ENCODE measurements at places on chromosomes 4 and X.

DNA sequence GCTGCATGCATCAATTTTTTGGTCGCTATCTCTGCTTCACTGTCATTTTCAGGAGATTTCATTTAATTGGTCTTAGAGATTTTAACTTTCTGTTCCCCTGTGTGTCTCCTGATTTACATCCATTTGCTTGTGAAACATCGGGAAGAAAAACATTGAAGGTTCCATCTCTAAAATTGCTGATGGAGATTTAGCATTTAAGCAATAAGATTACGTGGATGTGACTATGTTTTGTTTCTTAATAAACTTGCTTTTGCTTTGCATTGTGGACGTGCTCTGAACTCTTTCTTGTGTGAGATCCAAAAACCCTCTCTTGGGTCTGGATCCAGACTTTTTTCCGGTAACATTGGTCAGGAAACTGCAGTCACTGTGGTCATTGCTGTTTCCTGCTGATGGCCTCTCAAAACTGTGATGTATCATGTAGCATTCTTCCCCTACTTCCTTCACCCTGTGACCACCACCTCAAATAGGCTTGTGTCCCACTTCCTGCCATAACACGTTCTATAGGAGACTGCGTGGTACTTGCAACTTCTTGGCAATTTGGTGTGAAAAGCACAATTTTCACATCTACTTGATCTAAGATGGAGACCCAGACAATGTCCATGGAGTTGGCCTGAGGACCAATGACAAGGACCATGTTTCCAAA lies 4.9 kb downstream of the CXCL2 start:
- DNase-seq: no peak

GRCh38 chrX:133836561-133836960 lies 148.8 kb downstream of the GPC3 start:
- no peak for DNase-seq

- no peak for DNase-seq
These were observed 75.0 kb downstream of the NBDY start for GRCh38 chrX:56803850-56804681.

DNA sequence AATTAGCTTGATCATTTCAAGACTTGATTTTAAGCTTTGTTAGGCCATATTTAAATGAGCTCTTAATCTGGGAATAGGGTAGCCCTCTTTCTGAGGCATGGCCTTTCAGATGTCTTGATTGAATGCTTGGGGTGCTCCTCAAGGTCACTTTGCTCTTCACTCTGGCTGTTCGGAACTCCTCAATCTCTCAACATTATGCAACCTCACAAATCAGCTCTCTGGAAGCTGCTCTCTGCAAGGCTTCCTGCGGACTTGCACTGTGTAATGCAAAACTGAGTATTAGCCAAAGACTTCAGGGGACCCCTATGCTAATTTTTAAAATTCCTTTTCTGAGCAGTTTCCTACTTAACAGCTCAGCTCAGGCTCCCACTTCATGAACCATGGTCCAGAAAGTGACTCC lies 398.3 kb downstream of the PRDM5 start:
- DNase-seq: no peak

DNA sequence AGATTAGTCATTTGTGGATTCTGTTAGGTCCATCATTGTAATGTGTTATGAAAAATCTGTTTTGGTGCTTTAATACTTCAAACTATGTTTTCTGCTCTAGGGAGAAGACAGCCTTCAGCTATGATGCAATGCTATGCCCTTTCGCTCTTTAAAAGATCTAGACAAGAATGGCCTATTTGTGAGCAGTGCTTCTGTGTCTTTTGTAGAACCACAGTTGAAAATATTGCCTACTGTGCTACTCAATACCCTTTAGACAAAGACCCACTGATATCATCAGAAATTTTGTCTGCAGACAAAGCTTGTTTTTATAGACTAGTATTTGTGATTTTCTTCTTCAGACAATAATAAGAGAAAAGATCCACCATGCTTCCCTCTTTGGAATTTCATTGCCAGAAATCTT lies 44.6 kb upstream of the SLITRK2 start:
- DNase-seq: no peak

DNA sequence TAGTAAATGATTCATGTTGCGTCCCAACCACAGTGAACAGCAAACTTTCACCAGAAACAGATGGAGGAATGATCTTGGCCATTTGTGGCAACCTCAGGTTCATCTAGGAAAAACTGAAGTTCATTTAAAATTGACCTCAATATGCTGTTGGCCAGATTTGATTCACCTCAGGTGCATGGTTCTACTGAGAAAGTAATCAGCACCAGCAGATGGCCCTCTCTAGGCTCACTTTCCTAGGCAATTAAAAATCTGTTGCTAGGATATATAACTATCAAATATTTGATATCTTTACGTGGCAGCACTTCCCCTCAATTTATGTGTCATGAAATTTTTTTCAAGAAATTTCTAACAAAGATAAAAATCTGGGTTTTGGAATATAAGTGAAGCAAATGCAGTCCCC lies 344.7 kb downstream of the GALNTL6 start:
- no peak for DNase-seq

DNA sequence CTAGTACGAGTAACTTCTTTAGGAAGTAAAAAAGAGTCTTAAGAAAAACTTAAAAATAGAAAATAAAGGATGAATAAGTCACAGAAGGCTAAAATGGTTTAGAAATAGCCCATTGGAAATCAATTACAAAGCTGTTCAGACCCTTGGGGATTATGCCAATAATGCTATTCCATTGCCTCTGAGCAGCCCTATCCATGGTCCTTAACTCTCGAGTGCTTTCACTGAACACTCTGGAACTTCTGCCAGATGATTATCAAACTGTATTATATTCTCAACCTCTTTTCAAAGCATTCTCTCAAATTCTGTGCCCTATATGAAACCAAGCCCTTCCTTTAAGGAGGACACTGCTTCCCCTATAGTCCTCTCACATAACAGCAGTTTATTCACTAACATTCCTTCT lies 17.0 kb downstream of the SLC9B1 start:
- DNase-seq: no peak

- no peak for DNase-seq
These were observed 118.6 kb upstream of the FTHL17 start for GRCh38 chrX:31190221-31190975.

DNA sequence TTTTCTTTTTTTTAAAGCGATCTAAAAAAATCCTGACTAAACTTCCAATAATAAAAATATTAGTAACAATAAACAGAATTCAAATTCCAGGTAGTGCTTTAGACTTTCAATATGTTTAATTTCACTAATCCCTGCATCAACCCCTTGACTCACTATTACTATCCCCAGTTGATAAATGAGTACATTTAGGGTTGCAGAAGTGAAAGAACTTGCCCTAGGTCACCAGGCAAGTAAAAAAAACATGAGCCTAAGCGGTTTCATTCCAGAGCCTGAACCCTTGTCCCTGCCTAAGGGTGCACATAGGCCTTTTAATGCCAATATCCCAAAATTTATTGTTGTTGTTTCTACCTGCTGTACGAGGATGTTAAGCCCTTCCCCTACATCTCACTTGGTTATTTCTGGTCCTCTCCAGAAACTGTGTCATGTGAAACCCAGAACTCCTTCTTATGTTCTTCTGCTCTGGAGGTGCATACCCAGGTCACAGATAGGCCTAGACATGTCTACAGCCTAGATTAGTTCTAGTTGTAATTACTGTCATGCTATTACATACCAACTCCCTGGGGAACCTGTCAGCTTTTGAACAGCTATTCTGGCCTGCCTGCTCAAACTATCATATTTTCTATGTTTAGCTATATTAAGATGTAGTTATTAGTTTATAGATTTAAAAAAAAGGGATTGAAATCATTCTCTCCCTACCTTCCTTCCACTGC lies 244.5 kb upstream of the PITX2 start:
- DNase-seq: no peak

- no peak for DNase-seq
These were observed 41.8 kb downstream of the RPS6KA3 start for GRCh38 chrX:20224814-20225487.

- DNase-seq: no peak
These were observed 571.1 kb downstream of the PCDH7 start for GRCh38 chr4:31291238-31291637.

- peak; percentile 30 for DNase-seq
These were observed 121.6 kb downstream of the RASL11B start for GRCh38 chr4:52983563-52984303.

DNA sequence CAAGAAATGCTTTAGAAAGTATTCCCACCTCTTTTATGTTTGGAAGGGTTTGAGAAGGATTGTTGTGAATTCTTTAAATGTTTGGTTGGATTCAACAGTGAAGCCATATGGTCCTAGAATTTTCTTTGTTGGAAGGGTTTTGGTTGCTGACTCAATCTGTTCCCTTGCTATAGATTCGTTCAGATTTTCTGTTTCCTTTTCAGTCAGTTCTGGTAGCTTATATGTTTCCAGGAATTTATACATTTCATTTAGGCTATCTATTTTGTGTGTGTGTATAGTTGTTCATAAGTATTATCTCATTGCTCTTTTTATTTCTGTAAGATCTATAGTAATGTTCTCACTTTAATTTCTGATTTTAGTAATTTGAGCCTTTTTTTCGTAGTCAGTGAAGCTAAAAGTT lies 114.4 kb downstream of the MSN start:
- DNase-seq: no peak

DNA sequence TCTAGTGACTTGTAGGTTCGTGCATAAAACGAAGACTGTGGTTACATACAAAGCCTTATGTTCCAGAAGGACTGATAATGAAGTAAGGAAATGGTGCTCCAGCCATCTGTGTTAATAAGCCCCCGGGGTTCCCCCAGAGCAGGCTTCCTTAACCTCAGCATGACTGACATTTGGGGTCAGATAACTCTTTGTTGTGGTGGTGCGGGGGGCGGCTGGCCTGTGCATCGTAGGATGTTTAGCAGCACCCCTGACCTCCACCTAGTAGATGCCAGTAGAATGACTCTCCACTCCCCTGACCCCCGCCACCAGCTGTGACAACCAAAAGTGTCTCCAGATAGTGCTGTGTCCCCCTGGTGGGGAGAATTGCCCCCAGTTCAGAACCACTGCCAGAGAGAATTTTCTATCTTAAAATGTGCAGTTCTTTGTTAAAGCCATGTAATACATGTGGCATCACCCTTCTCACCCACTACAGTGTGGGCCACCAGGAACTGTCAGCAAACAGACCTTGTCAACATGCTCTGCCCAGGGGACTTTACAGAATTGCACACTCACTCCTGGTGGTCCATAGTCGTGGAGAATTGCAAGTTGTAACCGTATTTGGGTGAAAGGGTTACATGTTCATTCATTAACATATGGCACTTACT lies 7.5 kb downstream of the SH3KBP1 start:
- DNase-seq: no peak

- no peak for DNase-seq
These were observed 10.7 kb upstream of the TRO start for GRCh38 chrX:54909941-54910340.

DNA sequence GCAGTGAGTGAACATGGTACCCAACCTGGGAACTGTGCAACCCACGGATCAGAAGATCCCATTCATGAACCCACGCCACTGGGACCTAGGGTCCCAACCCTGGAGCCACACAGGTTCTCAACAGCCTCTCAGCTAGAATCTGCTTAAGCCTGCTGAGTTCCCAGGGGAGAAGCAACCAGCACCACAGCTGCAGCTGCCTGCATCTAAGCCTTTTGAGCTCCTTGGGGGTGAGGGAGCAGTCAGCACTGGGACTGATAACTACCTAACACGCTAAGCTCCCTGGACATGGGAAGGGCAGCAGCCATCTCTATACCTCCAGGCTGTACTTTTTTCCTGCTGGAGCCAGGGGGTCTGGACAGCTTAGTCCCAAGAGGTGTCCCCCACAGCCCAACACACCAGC lies 179.3 kb downstream of the IL15 start:
- DNase-seq: no peak

GRCh38 chr4:138639018-138639741 lies 376.4 kb upstream of the NOCT start:
- DNase-seq: no peak

- DNase-seq: no peak
These were observed 324.4 kb downstream of the CAMK2D start for GRCh38 chr4:113437129-113437528.

DNA sequence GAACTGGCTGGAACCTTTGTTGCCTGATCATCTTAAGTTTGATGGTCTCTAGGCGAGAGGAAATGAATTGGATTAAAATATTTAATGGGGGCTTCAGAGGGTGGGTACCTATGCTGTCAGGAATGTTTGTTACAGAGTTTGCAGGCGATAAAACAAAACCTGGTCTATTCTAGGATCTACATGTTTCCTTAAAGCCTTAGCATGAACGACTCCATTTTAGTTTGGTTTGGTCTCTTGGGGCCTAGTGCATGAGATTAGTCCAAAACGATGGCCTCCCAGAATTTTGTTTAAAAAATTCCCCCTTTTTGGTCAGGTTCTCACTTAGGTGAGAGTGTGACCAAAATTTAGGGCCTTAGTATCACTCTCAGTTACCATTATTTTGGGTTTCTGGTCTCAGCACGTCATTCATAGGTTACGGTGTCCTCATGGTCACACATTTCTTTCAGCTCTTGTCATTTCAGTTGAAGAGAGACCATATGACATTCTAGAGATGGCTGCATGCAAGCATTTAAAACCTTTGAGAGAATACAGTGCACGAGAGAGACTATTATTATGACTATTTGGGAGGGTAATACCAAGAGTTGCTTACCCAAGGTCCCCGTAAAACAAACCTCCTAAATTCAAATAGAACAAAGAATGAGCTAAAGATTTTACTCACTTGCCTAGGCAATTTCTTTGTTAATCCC lies 13.8 kb downstream of the MOB1B start:
- no peak for DNase-seq

- no peak for DNase-seq
These were observed 347.2 kb upstream of the DDX53 start for GRCh38 chrX:22652596-22652995.

DNA sequence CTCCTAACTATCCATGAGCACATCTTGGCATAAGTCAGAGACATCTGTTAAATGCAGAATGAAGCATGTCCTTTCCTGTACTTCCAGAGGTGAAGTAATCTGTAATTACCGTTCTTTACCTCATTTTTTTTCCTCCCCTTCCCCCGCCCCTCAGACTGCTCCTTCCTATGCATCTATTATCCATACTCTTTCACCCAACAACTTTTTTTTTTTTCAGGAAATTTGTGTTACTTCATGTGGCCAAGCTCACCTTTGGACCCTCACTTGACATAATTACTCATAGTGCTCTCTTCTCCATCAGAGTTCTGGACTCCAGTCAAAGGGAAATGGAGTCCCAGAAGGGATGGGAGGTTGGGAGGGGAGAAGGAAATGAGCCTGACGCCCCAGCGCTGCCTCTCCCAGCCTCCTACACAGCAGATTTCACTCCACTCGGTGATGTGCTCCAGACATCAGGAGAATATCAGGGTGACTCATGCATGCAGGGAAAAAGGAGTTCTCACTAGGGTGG lies 568.8 kb downstream of the STIM2 start:
- no peak for DNase-seq

GRCh38 chrX:46381630-46382029 lies 163.6 kb downstream of the ZNF674 start:
- DNase-seq: peak; percentile 9

Measured in naive B cell (primary cell).